ENCODE measurements at places on chromosomes 13 and 19. TPM values are rescaled to one million over a fixed set of nuclear protein-coding genes. Genes with fewer than 3 reads are reported as not detected.
A peak's percentile ranks its signal among the peaks of the same experiment; 100 is the strongest.

DNA sequence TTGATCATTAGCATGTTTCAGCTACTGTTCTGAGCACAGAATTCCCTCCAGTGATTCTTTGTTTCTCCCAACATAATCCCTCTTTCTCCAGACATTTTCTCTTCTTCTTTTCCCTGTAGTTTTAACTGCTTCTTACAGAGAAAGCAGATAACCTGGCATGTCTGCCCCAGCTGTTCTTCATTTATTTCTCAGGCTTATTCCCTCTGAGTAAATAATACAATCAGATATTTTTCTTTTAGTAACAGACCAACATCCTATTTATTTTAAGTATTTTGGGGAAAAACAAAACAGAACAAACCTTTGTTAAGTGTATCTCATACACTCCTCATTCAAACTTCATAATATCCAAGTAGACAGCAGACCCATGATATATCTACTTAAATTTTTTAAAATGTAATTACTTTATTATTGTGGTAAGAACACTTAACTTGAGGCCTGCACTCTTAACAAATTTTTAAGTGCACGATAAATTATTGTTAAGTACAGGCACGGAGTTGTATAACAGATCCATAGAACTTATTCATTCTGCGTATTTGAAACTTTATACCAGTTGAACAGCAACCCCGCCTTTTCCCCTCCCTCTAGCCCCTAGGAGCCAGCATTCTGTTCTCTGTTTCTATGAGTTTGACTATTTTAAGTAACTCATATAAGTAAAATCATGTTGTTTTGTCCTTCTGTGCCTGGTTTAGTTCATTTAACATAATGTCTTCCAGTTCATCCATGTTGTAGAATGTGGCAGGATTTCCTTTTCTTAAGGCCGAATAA is 540.0 kb downstream of the LMO7 start:
- no peak for DNase-seq

GRCh38 chr13:113449693-113450347 is 3.5 kb downstream of the ADPRHL1 start:
- no peak for DNase-seq

DNA sequence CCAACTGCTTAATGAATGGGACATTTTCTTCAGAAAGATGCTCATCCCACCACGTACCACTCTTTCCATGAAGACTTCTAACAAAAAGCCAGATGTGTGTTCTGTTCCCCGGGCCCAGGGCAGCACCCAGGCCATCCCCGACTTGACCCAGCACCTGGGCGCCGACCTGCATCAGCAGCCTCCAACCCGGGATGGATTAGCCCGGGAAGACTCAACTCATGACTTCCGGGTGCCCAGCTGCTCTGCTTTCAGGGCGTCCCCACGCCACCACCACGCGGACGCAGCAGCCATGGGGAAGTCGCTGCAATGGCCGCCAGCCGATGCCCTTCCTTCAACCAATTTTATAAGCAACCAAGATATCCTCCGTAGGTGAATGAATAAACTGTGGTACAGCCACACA is 123.8 kb upstream of the TUBA3C start:
- DNase-seq, result no peak

DNA sequence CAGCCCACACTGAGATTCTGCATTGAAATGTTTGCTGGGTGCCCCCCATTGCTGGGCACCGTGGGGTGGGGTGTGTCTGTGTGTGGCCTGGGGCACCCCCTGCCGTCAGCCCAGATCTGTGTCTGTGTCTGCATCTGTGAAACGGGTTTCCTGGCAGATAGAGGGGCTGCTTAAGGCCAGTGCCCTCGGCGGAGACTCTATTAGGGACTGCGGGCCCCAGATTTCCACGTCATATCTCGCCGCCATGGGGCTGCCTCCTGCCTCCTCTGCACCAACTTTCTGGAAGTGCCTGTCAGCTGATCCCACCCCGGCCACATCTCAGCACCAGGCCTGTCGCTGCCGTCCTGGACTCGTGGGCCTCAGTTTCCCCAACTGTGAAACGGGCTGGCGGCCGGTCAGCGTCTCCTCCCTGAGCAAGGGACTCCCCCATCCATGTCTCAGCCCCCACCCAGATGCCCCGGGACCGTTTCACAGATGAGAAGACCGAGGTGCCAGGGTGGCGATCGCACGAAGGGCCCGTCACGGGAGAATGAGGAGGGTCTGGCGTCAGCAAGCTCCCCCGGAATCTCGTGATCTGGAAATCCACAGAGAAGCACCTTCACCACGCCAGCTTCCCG is 21.4 kb downstream of the ARID3A start:
- DNase-seq, result no peak

GRCh38 chr19:970695-971094 is 13.4 kb upstream of the WDR18 start:
- DNase-seq, result no peak

GRCh38 chr13:60282708-60283107 is 114.3 kb upstream of the TDRD3 start:
- no peak for DNase-seq

DNA sequence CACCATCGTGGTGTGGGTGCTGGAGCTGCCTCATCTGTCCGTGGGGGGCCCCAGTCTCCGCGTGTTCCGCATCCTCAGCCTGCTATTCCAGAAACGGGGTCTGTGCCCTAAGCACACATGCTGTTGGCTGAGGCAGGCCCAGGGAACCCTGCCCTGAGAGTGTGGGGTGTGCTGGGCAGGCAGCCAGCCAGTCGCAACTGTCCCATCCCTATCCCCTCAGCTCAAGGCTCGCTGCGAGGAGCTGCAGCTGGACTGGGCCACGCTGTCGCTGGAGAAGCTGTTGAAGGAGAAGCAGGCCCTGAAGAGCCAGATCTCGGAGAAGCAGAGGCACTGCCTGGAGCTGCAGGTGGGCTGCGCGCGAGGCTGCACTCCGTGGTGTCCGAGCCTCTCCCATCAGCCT is 21.9 kb downstream of the PLEKHJ1 start:
- no peak for DNase-seq

DNA sequence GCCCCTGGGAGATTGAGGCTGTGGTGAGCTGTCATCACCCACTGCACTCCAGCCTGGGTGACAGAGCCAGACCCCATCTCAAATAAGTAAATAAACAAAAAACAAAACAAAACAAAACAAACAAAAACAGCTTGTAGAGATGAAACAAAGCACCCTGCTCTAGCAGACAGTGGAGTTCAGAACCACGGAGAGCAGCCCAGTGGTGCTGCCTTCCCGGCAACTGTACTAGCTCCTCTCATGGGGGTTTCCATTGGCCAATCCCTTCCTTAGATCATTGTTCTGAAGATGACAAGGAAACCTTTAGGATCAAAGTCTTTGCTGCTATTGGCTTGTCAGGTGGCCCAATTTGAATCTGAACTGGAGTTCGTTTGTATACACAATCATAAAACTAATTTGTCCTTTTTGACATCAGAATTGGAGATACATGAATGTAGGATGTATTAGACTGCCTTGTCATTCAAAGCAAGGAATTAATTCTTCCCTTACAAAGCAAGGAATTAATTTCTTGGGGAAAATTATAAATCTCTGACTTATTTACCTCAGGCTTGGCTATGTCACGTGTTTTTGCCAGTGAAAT is 19.7 kb upstream of the SYCN start:
- DNase-seq, result peak; percentile 22

- no peak for DNase-seq
Observed at GRCh38 chr13:111051041-111051725, 63.9 kb upstream of the ARHGEF7 start.

GRCh38 chr13:61192826-61193225 is 222.8 kb downstream of the PCDH20 start:
- no peak for DNase-seq

DNA sequence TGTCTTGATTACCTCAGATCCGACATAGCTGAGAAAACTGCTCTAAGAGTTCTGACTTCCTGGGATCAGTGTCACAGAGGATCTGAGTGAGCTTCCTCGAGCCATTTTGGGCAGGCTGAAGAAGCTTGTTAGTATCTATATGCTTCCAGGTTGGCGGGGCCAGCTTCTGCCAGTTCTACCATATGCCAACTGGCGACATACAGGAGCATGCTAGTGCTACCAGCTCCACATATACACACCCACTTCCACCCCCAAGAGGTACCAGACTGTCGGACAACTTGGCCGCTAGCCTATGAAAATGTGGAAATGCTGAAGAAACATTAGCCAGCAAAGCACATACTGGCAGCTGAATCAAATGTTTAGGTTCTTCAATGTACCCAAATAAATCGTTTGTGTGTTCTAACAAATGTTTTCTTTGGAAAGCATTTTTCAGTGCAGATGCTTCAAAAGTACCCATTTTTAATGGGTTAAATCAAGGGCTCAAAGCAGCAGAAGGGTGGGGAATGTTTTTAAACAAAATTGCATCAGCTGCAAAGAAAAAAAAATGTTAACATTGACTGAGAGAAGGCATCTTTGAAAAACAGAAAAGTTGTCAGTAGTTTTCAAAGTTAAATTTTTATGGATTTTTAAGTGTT is 163.7 kb downstream of the KLF12 start:
- no peak for DNase-seq

DNA sequence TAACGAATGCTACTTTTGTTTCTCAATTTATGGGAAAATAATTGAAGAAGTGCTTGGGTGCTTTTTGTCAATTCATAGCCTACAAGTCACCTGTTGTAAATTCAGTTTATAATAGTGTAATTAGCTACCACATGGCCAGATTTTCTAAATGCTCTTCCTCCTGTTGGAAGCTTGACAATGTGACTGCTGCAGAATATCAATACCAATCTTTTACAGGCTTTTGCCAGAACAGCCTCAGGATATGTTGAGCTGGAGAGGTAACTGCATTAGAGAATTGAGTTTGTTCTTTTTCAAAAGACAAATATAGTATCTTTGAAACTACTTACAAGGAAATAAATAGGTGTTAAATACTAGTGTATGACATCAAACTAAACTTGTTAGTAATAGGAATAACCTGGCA is 277.8 kb downstream of the POU4F1 start:
- no peak for DNase-seq

DNA sequence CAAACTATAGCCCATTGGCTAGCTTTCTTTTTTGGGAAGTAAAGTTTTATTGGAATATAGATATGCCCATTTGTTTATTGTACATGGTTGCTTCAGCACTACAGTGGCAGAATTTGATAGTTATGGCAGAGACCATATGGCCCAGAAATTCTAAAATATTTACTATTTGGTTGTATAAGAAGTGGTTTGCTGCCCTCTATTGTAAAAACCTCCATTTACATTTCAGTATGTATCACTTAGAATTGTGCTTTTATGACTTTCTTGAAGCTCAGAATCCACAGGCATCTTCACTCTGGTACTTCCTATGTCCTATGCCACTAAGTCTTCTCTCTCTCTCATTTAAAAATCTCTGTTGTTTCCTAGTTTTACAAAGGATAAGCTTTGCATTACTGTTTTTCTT is 37.7 kb downstream of the DLEU7 start:
- DNase-seq, result no peak

DNA sequence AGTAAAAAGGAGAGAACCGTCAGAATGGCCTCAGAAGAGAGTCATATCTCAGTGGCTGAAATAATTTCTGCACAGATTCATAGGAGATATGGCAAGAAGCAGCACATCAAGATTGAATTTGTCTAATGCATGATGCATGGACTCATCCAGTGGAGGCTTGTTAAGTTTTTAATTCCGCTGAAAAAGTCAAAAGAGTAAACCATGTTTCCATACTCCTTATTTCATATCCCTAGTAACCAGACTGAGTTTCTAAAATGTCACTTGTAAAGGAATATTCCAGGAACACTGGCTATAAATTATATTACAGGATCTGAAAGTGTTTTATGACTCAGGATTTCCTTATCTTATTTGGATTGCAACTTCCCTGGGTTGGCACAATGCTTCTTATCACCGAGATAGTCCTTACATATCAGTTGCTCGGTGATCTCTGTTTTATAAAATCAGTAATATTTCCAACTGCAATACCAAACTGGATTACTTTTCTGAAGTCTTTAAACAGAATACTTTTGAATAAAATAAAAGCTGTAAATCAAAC is 180.2 kb upstream of the TSC22D1 start:
- peak; percentile 86 for DNase-seq

- DNase-seq, result no peak
Observed at GRCh38 chr13:110815471-110816204, 99.2 kb downstream of the ANKRD10 start.

- no peak for DNase-seq
Observed at GRCh38 chr19:33040994-33041827, 23.5 kb downstream of the RHPN2 start.

DNA sequence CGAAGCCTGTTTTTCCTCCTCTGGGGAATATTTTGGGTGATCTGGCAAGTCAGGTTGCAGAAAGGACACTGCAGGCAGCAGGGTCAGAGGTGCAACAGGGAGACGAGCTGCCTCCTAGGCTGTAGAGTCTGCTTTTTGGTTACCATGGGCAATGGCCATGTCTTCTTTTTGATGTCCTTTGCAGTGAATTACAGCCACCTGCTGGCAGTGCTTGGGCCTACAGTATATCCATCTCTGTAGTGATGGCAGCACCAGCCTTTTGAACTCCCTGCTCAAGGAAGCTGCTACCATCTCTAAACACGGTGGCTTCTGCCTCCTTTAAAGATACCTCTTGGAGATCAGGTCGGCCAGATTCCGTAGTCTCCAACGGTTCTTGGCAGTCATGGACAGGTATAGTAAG is 73.9 kb downstream of the WTIP start:
- peak; percentile 5 for DNase-seq

DNA sequence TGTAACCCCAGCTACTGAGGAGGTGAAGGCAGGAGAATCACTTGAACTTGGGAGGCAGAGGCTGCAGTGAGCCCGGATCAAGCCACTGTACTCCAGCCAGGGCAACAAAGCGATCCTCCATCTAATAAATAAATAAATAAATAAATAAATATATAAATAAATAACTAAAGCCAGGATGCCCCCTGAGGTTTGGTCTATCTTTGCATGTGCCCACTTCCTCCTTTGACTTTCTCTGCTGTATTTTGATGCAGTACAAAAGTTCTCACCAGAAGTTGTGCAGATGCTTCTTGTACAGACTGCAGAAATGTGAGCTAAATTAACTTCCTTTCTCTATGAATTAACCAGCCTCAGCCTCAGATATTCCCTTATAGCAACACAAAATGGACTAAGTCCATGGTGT is 6.5 kb upstream of the N4BP2L2 start:
- no peak for DNase-seq

CCL25 gene
- total RNA-seq, result not detected

EFNB2 gene
- 69.5 TPM for total RNA-seq

CEACAM7 gene
- total RNA-seq, result not detected

COMP gene
- not detected for total RNA-seq

CGB8 gene
- total RNA-seq, result not detected

GIPR gene
- not detected for total RNA-seq

NKG7 gene
- not detected for total RNA-seq

LGALS7B gene
- not detected for total RNA-seq

COX6B2 gene
- total RNA-seq, result not detected

VAV1 gene
- total RNA-seq, result not detected

Data from endothelial cell of umbilical vein (primary cell).